Non-pigmented ciliary epithelial cell (primary cell): ENCODE measurements at places on chromosomes 12 and 14.

GRCh38 chr14:61451491-61451890 lies 130.1 kb downstream of the PRKCH start:
- DNase-seq, result no peak

GRCh38 chr14:102962111-102962627 lies 39.7 kb downstream of the AMN start:
- no peak for DNase-seq

GRCh38 chr12:53233671-53234121 lies 1.7 kb upstream of the RARG start:
- no peak for DNase-seq

DNA sequence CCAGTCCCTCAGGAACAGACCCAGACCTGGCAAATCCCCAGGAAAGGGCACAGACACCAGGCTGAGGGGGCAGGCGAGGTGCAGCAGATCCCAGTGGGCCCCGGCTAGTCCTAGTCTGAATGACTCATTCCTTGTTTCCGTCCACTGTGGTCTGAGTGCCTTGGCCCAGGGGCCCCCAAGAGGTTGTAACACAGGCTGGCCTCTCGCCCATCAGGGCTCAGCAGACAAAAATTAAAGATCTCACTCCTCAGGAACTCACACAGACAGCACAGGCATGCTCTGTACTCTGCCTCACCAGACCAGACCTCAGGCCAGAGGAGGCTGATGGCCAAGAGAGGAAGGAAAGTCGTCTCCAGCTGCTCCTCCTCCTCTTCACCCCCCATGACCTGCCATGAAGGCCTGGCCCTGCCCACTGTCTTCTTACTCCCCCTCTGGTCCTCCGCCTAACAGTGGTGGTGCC lies 7.7 kb upstream of the LTBP2 start:
- DNase-seq, result peak; percentile 97

GRCh38 chr14:28057359-28058296 lies 709.0 kb upstream of the FOXG1 start:
- no peak for DNase-seq

- peak; percentile 49 for DNase-seq
Measured at GRCh38 chr14:61260939-61261776, 20.0 kb downstream of the TMEM30B start.

GRCh38 chr12:46442738-46443137 lies 70.2 kb upstream of the SLC38A2 start:
- DNase-seq, result no peak

- DNase-seq, result peak; percentile 6
Measured at GRCh38 chr12:17381211-17381610, 708.8 kb downstream of the RERGL start.

DNA sequence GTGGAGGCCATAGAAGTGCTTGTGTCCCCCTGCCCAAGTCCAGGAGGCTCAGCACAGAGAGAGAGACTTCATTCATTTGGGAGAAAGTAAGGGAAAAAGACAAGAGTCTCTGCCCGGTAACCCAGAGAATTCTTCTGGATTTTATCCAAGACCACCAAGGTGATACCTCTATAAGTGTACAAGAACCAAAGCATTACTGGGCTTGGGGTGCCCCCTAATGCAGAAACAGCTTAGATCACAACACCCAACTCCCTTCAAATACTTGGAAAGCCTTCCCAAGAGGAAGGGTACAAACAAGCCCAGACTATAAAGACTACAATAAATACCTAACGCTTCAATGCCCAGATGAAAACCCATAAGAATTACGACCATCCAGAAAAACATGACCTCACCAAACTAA lies 119.7 kb upstream of the PDE3A start:
- no peak for DNase-seq

- no peak for DNase-seq
Measured at GRCh38 chr12:106291342-106291741, 11.2 kb upstream of the TCP11L2 start.
